Upper lobe of right lung (tissue), 1 donor: ENCODE measurements at places on chromosomes 2 and 18. TPM values are rescaled to one million over a fixed set of nuclear protein-coding genes. Genes with fewer than 3 reads are reported as not detected.
A peak's percentile ranks its signal among the peaks of the same experiment; 100 is the strongest.

DNA sequence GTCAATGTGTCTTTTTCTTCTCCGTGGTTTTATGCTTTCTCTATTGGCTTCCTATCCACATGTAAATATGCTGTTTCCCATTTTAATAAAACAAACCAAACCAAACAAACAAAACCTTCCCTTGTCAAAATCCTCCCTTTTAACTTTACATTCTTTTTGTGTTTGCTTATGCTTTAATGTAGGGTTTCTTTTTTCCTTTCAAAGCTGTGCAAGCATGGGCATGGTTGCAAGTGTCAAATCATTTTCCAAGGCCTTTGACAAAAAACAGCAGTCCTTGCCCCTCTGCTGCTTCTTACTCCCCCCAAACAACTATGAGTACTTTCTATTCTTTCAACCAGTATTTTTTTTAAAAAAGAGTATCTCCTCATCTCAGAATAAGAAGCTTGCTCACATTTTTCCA, 66.0 kb upstream of the ACYP2 start:
- H3K4me1 ChIP-seq = no peaks in the 10 kb centered on the region
- no peak for DNase-seq
- no peaks in the 10 kb centered on the region for H3K27me3 ChIP-seq
- H3K36me3 ChIP-seq = peaks cover 3% of the 10 kb centered on the region
- H3K4me3 ChIP-seq = no peak overlapping the region
- no peak overlapping the region for H3K27ac ChIP-seq

DNA sequence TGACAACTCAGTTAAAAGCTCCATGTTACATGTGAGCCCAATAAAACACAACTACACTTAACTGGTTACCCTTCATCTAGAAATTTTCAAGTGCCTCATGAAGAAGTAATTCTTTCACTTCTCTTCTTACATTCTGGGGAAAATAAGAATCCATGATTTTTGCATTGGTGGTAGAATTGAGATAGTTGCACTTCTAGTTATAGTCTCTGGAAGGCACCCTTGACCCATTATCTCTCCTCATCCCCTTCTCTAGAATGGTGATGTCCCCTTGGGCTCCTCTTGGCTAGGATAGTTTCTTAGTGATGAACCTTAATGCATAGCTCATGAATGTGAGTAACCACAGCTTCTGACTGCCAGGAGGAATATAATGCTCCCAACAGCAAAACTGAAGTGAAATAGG, 3.6 kb downstream of the LGALSL start:
- no peak overlapping the region for H3K4me3 ChIP-seq
- DNase-seq = no peak
- no peak overlapping the region for H3K27ac ChIP-seq
- peaks cover 13% of the 10 kb centered on the region for H3K4me1 ChIP-seq

DNA sequence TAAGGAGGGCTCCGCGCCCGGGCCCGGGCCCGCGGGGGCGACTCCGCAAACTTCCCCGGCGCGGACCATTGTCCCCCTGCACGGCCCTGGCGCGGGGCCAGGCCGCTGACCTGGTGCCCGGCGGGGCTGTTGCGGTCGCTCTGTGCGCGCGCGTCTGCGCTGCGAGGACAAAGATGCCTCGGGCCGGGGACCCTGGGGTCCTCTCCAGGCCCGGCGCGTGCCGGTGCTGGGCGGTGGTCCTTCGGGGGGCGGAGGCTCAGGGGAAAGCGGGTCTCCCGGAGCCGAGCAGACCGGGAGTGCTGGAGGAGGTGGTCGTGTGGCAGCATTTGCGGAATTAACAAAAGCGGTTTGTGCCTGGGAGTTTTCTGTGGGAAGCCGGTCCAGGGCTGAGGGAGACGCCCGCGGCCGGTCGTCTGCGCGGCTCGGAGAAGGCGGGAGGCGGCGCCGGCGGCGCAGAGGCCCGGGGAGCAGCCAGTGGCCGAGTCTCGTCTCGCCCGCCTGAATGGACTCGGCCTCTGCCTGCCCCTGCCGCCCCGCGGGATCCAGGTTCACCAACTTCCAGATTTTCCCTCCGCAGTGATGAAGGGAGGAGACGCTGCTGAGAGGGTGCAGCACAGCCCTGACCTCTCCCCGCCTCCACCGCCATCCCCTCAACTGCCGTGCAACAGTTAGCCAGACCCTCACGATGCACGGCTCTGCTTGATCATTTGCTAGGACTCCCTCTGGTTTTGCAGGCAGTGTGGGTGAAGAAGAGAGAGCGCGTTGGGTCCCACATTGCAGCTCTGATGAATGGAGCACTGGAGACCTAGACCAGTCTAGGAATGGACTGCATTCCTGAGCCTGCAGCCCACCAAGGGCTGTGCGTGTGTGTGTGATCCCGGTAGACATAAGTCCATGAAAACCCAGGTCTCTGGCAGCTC, 705 bp downstream of the EFR3B start:
- no peaks in the 10 kb centered on the region for H3K36me3 ChIP-seq
- H3K4me1 ChIP-seq = peaks cover 19% of the 10 kb centered on the region
- DNase-seq = peak; percentile 68
- H3K27me3 ChIP-seq = peaks cover 16% of the 10 kb centered on the region
- peak overlapping the region; percentile 51 for H3K27ac ChIP-seq

Gene MFSD6
- 55.8 TPM for total RNA-seq

- H3K4me3 ChIP-seq = no peak overlapping the region
- H3K4me1 ChIP-seq = peaks cover 20% of the 10 kb centered on the region
These were observed 266.8 kb downstream of the ALPK2 start for GRCh38 chr18:58362027-58362575.

GRCh38 chr18:10143596-10143995, 229.8 kb downstream of the VAPA start:
- H3K4me3 ChIP-seq = no peak overlapping the region
- no peak for DNase-seq
- no peak overlapping the region for H3K27ac ChIP-seq
- peaks cover 27% of the 10 kb centered on the region for H3K4me1 ChIP-seq

DNA sequence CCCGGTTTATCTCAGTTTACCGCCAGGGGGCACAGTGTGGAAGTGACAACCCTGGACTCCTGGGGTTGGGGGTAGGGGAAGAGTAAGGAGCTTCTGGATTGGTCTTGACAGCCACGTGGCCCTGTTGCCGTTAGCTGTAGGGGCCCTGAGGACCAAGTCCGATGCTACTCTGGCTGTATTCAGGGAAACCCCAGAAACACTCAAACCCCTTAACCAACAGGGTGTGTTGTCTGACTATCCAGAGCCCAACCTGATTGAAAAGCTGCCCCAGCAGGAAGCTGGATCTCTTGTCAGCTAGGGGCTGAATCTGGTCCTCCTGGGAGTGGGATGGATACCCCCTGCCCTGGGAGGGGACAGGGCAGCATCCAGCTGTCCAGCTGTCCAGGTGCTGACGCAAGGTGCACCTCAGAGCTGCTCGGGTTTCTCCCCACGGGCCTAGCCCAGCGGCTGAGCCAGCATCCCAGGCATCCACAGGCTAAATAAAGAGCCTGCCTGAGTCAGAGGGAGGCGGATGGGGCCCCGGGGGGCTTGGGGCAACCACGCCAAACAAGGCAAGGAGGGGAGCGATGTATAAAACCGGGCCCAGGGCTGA, 3.1 kb upstream of the GMPPA start:
- DNase-seq = no peak
- H3K36me3 ChIP-seq = no peaks in the 10 kb centered on the region
- H3K27me3 ChIP-seq = peaks cover 59% of the 10 kb centered on the region
- H3K4me1 ChIP-seq = peaks cover 21% of the 10 kb centered on the region
- H3K27ac ChIP-seq = no peak overlapping the region

DNA sequence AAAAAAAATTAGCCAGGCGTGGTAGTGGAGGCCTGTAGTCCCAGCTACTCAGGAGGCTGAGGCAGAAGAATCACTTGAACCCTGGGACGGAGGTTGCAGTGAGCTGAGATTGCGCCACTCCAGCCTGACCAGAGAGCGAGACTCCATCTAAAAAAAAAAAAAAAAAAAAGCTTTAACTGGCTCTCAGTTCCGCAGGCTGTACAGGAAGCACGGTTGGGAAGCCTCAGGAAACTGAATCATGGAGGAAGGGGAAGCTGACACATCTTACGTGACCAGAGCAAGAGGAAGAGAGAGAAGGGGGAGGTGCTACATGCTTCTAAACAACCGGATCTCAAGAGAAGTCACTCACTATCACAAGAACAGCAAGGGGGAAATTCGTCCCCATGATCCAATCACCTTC, 505.6 kb upstream of the SLC8A1 start:
- no peaks in the 10 kb centered on the region for H3K36me3 ChIP-seq
- no peak overlapping the region for H3K4me3 ChIP-seq
- no peaks in the 10 kb centered on the region for H3K27me3 ChIP-seq
- no peaks in the 10 kb centered on the region for H3K4me1 ChIP-seq
- H3K27ac ChIP-seq = no peak overlapping the region

GRCh38 chr18:22108674-22109073, 60.7 kb upstream of the GATA6 start:
- H3K4me1 ChIP-seq = no peaks in the 10 kb centered on the region
- no peaks in the 10 kb centered on the region for H3K36me3 ChIP-seq
- DNase-seq = no peak
- H3K27me3 ChIP-seq = no peaks in the 10 kb centered on the region
- H3K4me3 ChIP-seq = no peak overlapping the region
